ENCODE measurements at places on chromosomes 6 and 20.
A peak's percentile ranks its signal among the peaks of the same experiment; 100 is the strongest.

- DNase-seq: no peak
Observed at GRCh38 chr6:107186047-107186446, 70.7 kb upstream of the BEND3 start.

DNA sequence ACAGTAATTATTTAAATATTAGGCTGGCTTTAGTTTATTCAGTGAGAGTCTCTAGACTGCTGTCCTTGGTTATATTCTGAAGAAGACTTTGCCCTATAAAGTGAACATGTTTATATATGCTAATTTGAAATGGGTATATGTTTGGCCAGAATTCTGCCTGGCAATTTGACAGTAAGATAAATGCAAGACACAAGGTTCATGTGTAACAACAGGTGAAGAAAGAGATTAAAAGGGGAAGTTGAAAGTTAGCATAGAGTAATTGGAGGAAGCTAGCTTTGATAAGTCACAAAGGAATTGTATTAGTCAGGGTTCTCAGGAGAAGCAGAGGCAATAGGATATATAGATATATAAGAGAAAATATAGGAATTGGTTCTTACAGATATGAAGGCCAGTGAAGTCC lies 191.4 kb downstream of the CENPW start:
- no peak for DNase-seq

GRCh38 chr6:139903411-139904157 lies 529.1 kb upstream of the CITED2 start:
- DNase-seq: no peak

- peak; percentile 52 for DNase-seq
Observed at GRCh38 chr6:16950825-16951495, 150.9 kb upstream of the STMND1 start.

DNA sequence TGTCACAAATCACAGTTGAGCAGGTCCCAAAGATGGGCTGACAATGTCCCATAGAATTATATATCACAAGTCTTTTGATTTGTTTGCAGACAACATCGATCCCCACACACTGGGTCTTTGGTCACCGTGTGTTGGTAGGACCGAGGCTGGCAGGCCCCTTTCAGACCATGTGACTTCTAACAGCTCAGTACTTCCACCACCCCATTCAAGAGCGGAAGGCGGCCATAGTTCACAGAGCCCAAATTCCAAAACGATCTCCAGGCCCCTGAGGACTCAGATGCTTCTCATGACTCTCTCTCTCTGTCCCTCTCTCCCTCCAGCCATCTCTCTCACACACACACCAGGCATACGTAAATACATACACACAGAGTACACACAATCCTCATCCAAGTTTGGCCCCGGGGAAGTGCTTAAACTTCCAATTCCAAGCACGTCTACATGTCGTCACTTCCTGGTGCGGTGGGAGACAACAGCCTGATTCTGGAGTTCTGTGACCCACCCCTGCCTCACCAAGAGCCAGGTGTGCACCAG lies 155.9 kb upstream of the INSM1 start:
- DNase-seq: no peak

DNA sequence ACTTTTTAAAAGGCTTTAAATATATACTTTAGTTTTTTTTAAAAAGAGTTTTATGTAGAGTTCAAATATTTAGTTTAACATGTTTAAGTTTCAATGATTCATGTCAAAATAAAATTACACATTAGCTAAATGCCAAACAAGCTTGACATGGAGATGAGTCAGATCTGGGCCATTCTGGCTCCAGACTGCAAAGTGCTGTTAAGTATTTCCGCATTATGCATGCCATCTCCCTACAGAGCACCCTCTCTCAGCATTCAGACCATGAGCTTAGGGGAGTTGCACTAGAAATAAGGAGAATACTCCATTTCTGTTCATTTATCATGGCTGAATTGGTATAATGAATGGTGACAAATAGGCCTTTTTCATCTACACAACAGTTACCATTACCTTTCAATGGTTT lies 21.5 kb upstream of the HS3ST5 start:
- no peak for DNase-seq

- DNase-seq: no peak
Observed at GRCh38 chr20:19498756-19499155, 259.3 kb upstream of the RIN2 start.

DNA sequence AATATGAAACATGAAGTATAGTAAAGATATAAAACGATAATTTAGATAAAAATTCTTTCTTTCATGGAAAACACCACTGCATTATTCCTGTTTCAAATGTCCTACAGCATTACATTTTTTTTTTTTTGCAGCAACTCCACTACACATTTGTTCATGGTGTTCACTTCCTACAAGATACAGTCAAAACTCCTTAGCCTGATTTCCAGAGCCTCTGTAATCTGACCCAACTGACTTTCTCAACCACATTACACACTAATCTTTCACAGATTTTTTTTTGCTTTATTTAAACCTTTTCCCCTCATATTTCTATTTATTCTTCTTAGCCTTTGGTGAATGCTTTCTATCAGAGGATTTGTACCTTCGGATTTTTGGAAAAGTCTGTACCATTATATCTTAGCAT lies 176.5 kb upstream of the PDE7B start:
- DNase-seq: no peak

DNA sequence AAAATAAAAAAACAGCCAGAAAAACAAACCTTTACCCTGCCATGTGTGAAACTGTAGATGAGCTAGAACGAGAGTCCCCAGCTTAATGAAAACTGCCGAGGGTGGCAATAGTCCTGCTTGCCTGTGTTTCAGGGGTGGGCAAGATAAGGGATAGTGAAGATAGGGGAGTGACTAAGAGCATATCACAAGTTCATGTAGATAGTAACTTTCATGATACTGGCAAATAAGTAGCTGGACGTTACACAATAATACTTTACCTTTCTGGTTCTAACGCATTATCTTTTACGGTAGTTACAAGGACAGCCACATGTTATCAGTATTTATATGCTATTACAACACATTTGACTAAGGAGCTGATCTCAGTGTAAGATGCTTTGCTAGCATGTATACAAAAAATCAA lies 9.3 kb upstream of the FBXO9 start:
- DNase-seq: no peak

- DNase-seq: no peak
Observed at GRCh38 chr6:116251568-116252384, 2.1 kb downstream of the TSPYL4 start.

GRCh38 chr6:31568537-31568961 lies 3.5 kb upstream of the LTA start:
- DNase-seq: peak; percentile 95

DNA sequence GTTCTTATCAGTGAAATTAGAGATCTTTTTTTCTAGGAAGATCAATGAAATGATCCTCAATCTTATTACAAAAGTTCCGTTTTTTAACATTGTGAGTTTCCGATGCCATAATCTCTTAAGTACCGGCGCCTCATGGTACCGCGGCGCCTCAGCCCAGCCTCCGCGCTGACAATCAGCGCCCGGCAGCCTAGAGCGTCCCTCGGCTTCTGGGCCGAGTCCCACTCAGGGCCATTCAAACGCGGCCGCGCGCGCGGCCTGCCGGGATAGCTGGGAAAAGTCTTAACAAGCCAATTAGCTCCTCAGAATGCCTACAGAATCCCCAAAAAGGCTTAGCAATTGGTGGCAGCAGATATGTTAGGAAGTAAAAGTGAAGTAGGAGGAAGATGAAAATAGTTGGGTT lies 204.8 kb downstream of the ADGB start:
- DNase-seq: no peak

GRCh38 chr6:160274871-160275510 lies 16.4 kb upstream of the SLC22A2 start:
- DNase-seq: no peak

DNA sequence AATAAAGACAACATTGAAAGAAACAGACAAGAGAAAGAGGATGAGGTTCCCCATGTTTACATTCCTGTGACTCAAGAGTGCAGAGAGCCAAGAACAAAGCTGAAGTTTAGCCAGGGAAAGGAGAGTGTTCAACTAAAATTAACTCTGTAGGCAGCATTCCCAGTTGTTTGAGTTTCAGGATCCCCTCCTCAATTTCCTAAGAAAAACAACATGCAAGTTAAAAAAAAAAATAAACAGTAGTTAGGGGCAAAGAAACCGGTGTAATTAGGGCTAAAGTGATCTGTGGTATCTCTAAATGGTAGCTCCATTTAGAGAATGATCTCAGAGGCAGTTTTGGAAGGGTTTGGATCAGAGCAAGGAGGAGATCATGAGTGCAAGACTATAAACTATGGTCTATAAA lies 30.9 kb upstream of the RAB23 start:
- no peak for DNase-seq

DNA sequence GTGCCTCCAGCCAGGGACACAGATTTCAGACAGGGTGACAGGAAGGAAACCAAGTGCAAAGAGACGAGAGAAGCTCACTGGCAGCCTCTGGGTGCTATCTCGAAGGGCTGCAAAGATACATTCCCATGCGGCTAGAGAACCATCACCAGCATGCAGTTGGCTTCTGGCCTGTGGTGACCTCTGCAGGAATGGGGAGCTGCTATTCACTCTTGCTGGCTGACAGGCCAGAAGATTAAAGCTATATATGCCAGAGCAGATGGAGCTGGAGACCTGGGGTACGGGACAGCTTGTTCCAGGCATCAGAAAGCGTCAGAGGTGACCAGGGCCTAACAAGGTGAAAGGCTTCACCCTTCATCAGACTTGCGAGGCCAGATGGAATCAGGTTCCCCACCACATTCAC lies 20.0 kb downstream of the MAP1LC3A start:
- no peak for DNase-seq

DNA sequence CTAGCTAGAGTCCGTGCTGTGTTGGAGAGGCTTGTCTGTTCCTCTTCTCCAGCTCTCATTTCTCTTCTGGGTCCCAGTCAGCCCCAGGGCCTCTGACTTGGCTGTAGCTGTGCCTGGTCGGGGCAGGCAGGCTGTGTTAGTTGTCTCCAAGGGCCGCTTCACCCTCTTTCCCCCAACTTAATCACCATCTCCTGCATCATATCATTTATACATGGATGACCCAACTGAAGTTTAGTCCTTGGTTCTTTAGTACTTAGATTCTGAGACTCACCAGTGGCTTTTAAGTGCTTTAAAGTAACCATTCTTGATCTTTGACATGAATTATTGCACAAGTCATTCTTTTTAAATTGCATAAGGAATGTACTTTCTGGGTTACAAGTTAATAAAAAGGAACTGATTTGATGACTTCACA lies 127.3 kb downstream of the RTN4IP1 start:
- no peak for DNase-seq

GRCh38 chr6:167410462-167410861 lies 85.6 kb downstream of the TTLL2 start:
- DNase-seq: no peak

DNA sequence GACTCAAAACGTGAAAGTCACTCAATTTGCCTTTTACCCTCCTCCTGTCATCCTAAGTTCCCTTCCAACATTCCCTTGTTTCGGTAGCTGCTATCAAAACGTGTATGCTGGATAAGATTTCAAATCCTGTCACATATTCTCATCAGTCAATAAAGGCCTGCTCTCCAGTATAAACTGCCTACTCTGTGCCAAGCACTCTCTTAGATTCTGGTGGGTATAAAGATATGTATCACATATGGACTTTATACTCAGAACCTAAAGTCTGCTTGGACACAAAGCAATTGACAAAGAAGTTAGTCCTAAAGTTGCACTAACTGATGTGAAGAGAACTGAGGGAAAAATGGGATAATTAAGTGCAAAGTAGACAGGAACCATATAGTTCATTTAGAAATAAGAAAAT lies 476.6 kb upstream of the MARCKS start:
- no peak for DNase-seq

GRCh38 chr20:61350500-61351250 lies 98.6 kb downstream of the CDH4 start:
- DNase-seq: no peak

- no peak for DNase-seq
Observed at GRCh38 chr6:54071821-54072340, 39.4 kb upstream of the MLIP start.

DNA sequence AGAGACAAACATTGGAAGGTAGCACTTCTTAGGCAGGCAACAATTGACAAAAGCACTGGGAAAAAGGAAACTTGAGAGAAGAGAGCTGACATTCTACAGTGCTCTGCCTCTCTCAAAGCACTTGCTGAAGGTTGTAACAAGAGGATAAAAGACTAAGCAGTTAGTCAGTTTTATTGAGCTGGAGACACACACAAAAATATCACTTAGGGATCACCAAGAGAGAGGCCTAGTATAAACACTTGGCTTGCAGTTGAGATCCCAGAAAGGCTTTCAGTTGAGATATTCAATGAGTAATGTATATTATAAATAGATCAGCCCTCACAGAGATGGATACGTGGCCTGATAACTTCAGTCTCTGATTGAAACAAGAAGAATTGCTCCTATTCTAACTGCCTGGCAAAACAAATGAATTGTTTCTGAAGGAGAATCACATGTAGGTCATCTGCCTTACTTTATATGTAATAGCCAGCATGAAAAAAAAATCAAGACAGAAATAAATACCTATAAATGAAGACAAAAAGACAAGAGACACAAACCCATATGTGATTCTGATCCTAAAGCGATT lies 747.2 kb upstream of the MAN1A1 start:
- DNase-seq: no peak

GRCh38 chr20:278181-278580 lies 12.4 kb downstream of the C20orf96 start:
- DNase-seq: no peak

DNA sequence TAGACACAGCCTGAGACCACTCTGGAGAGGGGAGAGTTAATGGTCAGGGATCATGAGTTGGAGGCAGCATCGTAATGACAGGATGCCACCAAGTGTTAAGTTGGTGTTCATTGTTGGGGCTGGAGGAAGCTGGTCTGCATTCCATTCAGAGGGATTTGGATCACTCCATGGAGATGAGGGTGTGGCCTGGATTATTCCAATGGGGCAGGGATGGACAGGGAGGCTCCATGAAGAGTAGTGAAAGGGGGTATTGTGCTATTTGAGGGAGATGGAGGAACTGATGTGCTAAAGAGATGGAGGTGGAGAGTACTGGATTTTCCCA lies 1.1 kb downstream of the SAPCD1 start:
- DNase-seq: no peak

DNA sequence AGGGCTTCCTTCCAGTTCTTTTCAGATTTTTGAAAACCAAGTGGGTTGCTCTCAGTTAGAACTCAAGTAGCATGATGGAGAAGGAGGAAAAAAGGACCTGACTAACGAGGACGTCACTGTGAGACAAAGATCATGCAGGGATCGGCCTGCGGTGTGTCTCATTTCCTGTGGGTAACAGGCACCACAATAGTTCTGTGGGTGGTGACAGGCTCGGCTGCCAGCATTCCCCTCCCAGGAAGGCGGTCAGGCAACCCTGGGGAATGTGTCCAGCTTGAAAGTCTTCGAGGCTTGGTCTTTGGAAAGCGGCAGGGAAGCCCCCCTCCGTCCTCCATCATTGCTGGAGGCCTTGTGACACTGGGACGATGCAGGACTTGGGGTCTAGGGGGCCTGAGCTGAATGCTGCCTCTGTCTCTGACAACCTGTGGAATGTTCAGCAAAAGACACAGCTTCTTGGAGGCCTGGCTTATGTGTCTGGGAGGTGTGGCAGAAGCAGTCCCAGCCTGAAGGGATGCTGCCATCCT lies 121.0 kb downstream of the BCAS1 start:
- DNase-seq: peak; percentile 84
